ENCODE measurements at places on chromosomes 7 and 10. TPM values are rescaled to one million over a fixed set of nuclear protein-coding genes. Genes with fewer than 3 reads are reported as not detected.

- H3K27ac ChIP-seq, result no peak overlapping the region
- no peaks in the 10 kb centered on the region for H3K4me1 ChIP-seq
- H3K36me3 ChIP-seq, result no peaks in the 10 kb centered on the region
- DNase-seq, result no peak
- H3K4me3 ChIP-seq, result no peak overlapping the region
- no peaks in the 10 kb centered on the region for H3K27me3 ChIP-seq
These were observed 96.2 kb upstream of the KAT6B start for GRCh38 chr10:74730246-74730645.

DNA sequence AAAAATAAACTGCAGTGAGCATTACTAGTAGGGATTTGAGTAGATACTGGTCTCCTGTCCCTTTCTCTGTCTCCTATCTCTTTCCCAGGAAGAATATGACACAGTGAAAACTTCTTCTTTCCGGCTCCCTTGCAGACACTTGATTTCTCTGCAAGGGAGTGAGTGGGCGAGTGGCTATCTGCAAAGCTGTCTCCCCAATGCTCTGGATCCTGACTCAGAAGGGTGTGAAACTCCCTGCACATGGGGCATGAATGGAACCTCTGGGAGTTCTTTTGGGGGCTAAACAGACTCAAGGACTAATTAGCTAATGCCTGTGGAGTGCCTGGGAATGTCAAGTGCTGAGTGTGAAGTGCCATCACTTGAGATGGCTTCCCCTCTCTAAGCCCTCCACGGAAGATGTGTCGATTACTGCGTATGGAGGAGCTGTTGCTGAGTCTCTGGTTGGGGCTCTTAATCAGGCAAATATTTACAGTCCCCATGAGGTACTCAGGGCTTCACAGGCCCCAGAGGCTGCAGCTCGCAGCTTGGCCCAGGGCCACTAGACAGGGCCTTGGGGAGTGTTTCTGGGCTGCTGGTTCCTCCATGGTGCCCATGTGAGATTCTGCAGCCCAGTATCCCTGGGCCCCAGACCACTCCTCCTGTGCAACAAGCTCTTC, 139.8 kb downstream of the RPS24 start:
- no peak overlapping the region for H3K27ac ChIP-seq
- no peaks in the 10 kb centered on the region for H3K36me3 ChIP-seq
- DNase-seq, result no peak

DNA sequence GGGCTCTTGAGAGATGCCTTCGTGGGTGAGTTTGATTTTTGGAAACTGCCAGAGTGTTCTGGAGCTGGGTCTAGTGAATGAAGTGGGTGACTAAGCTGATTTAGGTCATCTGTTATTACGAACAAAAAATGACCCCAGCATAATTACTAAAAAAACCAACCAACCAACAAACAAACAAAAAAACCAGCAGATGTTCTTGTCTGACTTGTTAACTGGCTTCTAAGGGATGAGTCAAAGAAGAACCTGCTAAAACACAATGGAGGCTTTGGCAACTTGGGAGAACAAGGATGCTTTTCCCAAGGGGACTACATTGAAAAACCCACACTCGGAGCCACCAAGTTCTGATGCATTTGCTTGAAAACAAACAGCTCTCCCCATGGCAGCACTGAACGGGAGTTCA, 11.5 kb downstream of the TACR2 start:
- no peak for DNase-seq
- H3K4me1 ChIP-seq, result peaks cover 58% of the 10 kb centered on the region
- H3K36me3 ChIP-seq, result peaks cover 25% of the 10 kb centered on the region
- peak overlapping the region; percentile 96 for H3K27ac ChIP-seq
- no peaks in the 10 kb centered on the region for H3K27me3 ChIP-seq

DNA sequence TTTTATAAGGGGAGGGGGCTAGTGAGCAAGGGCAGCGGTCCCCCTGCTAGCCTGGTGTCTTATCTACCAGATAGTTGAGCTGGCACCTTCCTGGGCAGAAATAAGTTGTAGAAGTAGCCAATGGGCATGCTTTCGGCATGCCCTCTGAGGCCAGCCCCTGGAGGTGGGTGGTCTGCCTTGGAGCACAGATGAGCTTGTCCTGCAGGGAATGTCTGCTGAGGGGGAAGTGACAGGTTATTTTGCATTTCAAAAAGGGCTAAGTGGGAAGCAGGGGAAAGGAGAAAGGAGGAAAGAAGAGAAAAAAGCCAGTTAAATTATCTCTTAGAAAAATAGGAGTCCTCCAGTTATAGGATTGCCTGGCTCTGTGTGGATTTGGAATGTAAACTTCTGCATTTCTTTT, 88.9 kb downstream of the GPR26 start:
- no peak overlapping the region for H3K27ac ChIP-seq
- no peaks in the 10 kb centered on the region for H3K27me3 ChIP-seq
- H3K4me1 ChIP-seq, result no peaks in the 10 kb centered on the region
- H3K36me3 ChIP-seq, result peaks cover 4% of the 10 kb centered on the region
- H3K4me3 ChIP-seq, result no peak overlapping the region
- DNase-seq, result no peak

GRCh38 chr7:74452748-74453321, 871 bp upstream of the GTF2IRD1 start:
- peaks cover 27% of the 10 kb centered on the region for H3K4me1 ChIP-seq
- H3K36me3 ChIP-seq, result no peaks in the 10 kb centered on the region
- DNase-seq, result peak; percentile 88
- peak overlapping the region; percentile 89 for H3K4me3 ChIP-seq
- H3K27ac ChIP-seq, result peak overlapping the region; percentile 93

- no peak overlapping the region for H3K4me3 ChIP-seq
- peak overlapping the region; percentile 52 for H3K27ac ChIP-seq
- no peaks in the 10 kb centered on the region for H3K4me1 ChIP-seq
- no peak for DNase-seq
These were observed 43.9 kb upstream of the SRGN start for GRCh38 chr10:69043931-69044531.

DNA sequence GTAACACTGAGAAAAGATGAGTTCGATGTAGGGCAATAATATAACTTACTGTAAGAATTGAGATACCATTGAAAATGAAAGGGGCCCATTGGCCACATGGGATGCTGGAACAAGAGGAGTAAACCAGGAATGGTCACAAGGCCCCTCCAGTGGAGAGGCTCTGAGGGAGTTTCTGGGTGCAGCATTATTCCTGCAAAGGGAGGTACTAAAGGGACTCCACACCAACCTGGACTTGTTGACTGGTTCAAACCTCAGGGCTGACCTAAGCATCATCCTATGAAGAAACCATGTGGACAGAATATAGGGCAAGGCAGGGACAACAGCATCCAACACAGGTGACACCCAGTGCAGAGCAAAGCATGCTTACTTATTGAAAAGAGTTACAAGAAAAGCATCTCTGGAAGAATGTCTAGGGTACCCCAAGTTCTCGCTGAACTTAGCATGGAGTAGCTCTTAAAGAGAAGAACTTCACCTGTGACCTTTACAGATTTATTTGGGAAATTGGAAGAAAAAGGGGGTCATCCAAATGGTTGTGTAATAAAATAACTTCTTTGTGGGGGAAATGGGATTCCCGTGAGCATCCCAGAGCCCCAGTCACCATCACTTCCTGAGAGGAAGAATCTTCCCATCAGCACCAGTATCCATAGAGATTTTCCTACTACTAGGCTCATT, 34.7 kb downstream of the PRSS2 start:
- no peak overlapping the region for H3K27ac ChIP-seq
- DNase-seq, result no peak
- H3K27me3 ChIP-seq, result no peaks in the 10 kb centered on the region
- H3K4me1 ChIP-seq, result no peaks in the 10 kb centered on the region

DNA sequence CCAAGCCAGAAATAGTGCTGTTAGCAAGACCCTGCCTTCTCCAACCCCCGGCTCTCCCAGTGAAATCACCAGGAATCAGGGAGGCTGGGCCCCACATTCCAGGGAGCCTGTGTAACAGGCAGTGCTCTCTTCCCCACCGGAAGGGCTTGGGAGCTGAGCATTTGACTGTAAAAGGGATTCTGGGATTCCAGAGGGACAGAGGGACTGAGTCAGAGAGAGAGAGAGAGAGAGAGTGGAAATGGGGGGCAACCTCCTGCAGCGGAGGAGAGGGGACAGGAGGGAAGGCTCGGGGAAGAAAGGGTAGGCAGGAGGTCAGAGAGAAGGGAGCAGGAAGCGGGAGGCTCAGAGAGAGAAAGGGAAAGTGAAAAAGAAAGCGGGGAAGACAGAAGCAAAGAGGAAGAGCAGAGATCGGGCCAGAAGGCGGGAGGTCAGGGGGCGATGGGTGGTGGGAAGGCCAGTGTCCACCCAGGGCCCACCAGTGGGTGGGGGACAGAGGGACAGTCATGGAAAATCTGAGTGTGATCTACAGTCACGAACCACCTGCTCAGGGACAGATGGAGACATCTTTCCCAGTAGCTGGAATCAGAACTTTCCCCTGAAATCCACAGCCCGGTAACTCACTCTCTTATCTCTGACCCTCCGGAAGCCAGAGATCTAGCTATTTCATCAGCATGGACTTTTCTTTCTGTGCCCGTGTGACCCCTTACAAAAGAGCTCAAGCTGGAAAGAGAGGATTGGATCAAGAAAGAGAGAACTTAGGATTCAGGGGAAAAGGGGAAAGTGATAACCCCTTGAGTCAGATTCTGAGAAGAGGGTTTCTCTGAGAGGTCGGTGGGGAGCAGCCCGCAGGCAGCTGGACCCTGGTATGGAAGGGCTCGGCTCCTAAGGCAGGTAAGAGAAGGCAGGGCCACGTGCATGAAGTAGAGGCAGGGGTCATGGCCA, 4.6 kb upstream of the SERPINE1 start:
- DNase-seq, result peak; percentile 91
- peak overlapping the region; percentile 47 for H3K4me3 ChIP-seq
- H3K4me1 ChIP-seq, result peaks cover 26% of the 10 kb centered on the region
- no peaks in the 10 kb centered on the region for H3K36me3 ChIP-seq

GRCh38 chr7:154743206-154743605, 259.7 kb downstream of the PAXIP1 start:
- H3K36me3 ChIP-seq, result no peaks in the 10 kb centered on the region
- H3K4me1 ChIP-seq, result peaks cover 5% of the 10 kb centered on the region
- no peak for DNase-seq
- no peaks in the 10 kb centered on the region for H3K27me3 ChIP-seq
- H3K4me3 ChIP-seq, result no peak overlapping the region
- H3K27ac ChIP-seq, result no peak overlapping the region

DNA sequence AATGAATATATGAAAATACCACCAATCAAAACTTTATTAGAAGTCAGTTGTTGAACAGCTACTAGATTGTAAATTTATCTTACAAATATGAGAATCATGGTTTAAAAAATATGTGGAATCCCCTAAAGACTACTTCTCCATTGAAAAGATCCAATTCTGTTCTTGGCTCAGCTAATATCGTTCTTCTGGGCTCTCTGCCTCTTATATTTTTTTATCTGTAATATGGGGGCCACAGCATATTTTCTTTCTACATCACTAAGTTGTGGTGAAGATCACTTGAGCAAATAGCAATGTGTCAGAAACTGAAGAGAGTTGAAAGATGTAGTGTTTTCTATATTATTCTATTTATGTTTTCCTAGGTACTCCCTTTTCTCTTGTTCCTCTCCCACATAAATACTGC, 198.1 kb downstream of the FZD1 start:
- no peak overlapping the region for H3K4me3 ChIP-seq
- H3K27me3 ChIP-seq, result no peaks in the 10 kb centered on the region
- H3K4me1 ChIP-seq, result no peaks in the 10 kb centered on the region

- no peak overlapping the region for H3K4me3 ChIP-seq
- DNase-seq, result no peak
- peak overlapping the region; percentile 44 for H3K27ac ChIP-seq
- H3K36me3 ChIP-seq, result no peaks in the 10 kb centered on the region
- H3K27me3 ChIP-seq, result no peaks in the 10 kb centered on the region
These were observed 273.1 kb downstream of the SEMA3D start for GRCh38 chr7:84913731-84914130.

GRCh38 chr7:92135052-92135889, 994 bp upstream of the CYP51A1 start:
- no peak for DNase-seq
- peak overlapping the region; percentile 92 for H3K27ac ChIP-seq
- no peaks in the 10 kb centered on the region for H3K27me3 ChIP-seq
- H3K36me3 ChIP-seq, result peaks cover 3% of the 10 kb centered on the region

DNA sequence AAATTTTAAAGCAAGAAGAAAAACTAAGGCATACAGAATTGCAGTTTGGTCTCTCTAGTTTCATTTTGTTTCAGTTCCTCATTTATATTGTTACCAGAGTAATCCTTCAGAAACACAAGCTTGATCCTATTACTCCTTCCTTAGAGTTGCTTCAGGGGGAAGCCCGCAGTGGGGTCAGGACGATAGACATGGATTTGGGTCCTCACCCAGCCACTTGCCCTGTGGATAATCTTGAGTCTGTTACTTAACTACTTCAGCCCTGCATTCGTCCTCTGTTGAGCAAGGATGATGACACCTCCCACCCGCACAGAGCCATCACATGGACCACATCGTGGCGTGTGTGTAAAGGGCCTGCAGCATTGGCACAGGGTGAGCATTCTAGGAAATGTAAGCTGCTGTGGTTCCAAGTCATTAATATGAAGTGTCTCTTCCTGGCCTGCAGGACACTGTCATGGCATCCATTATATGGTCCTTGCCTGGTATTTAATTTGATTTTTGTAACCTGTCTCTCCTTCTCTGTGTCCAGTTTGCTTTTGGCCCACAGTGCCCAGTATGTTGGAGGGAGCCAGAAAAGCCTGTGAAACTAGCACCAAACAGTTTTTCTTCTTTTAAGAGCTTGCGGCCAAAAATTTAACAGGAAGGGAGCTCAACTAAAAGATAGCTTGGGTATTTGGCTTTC, 111.2 kb downstream of the EEPD1 start:
- no peaks in the 10 kb centered on the region for H3K36me3 ChIP-seq
- peak overlapping the region; percentile 65 for H3K27ac ChIP-seq
- H3K4me1 ChIP-seq, result no peaks in the 10 kb centered on the region
- H3K27me3 ChIP-seq, result no peaks in the 10 kb centered on the region
- peak; percentile 86 for DNase-seq

DNA sequence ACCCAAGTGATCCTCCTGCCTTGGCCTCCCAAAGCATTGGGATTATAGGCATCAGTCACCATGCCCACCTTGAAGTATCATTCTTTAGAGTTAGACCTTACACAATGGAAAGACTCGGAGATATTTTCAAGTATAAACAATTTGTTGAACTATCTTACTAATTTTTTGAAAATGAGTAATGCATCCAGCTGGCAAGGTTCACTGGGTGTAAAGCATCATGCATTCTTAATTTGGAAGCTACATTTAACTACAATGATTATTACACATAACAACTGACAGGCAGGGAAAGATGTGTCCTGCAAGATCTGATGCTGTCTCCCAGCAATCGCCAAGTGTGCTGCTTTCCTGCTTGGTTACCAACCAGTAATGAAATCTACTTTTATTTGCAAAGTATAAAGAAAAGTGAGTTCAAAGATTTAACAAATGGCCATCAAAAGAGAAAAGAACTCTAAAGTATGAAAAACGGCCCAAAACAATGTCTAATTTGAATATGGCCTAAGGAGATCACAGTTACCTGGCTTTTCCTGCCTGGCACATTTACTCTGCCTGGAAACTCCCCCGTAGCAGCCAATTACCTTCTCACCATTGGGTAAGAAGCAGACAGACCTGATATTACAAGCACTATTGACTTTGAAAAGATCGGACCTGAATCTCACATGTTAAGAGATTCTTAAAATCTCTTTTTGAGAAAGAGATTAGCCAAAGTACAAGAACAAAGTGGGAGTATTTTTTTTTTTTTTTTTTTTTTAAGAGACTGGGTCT, 59.3 kb upstream of the NMT2 start:
- no peak overlapping the region for H3K4me3 ChIP-seq
- H3K27me3 ChIP-seq, result no peaks in the 10 kb centered on the region
- H3K36me3 ChIP-seq, result no peaks in the 10 kb centered on the region
- DNase-seq, result no peak
- H3K4me1 ChIP-seq, result no peaks in the 10 kb centered on the region
- no peak overlapping the region for H3K27ac ChIP-seq

GRCh38 chr10:112214298-112214926, 30.8 kb upstream of the GPAM start:
- H3K36me3 ChIP-seq, result no peaks in the 10 kb centered on the region
- no peak for DNase-seq
- H3K27ac ChIP-seq, result no peak overlapping the region
- H3K27me3 ChIP-seq, result no peaks in the 10 kb centered on the region

The ANKRD7 gene
- 2.9 TPM for total RNA-seq

The AKR1D1 gene
- not detected for total RNA-seq

The PLXNA4 gene
- 4.4 TPM for total RNA-seq
